AML-193 (cell line): ENCODE measurements at places on chromosomes 16 and 17.
A peak's percentile ranks its signal among the peaks of the same experiment; 100 is the strongest.

DNA sequence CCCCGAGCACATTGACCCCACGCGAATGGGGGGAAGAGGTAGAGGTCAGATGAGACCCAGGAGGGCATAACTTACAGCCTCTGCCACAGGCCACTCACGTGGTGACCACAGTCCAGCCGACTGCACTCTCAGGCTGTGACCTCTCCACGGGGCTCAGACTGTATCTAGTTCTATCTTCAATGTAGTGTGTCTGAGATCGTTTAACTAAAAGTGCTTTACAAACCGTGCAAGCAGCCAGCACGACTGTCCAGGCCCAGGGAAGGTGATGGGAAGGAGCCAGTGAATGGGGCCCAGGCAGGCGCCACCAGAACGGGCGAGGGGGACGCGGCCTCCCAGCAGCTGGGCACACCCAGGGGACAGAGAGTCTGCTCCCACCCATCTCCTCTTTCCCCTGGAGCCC is 108.6 kb downstream of the ANKRD11 start:
- no peak for DNase-seq

DNA sequence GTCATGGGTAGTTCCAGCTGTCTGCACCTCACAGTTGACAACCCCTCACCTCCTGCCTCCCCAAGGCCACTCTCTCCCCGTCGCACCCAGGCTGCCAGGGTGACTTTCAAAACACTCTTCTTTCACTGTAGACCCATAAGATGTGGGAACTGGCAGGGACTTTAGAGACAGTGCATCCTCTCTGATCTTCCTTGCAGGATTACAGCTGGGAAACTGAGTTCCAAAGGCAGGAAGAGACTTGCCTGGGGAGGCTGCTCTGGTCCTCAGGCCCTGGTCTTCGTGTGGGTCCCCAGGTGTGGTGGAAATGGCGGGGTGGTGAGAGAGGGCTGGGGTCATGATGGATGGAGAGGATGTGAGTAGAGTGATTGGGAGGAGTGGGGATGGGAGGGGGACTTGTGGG is 21.9 kb upstream of the NKD1 start:
- no peak for DNase-seq

DNA sequence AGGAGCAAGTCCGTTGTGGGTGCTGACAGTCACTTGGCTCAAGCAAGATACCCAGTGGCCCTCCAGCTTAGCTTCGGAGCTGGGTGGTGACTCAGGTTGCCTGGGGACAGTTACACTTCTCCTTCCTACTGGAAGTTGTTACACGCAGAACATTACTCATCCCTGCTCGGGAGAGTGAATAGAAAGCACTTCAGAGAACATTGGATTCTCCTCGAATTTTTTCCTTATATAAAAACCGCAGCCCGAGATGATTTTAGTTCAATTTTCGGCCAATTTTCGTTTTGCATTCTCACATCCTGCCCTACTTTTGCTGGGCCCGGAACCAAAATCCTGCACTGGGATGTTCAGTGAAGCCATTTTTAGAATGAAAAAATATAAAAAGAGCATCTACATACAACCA is 99.7 kb downstream of the ELAC2 start:
- DNase-seq: no peak

- DNase-seq: no peak
Observed at GRCh38 chr16:9518051-9518450, 426.6 kb downstream of the HAPSTR1 start.

DNA sequence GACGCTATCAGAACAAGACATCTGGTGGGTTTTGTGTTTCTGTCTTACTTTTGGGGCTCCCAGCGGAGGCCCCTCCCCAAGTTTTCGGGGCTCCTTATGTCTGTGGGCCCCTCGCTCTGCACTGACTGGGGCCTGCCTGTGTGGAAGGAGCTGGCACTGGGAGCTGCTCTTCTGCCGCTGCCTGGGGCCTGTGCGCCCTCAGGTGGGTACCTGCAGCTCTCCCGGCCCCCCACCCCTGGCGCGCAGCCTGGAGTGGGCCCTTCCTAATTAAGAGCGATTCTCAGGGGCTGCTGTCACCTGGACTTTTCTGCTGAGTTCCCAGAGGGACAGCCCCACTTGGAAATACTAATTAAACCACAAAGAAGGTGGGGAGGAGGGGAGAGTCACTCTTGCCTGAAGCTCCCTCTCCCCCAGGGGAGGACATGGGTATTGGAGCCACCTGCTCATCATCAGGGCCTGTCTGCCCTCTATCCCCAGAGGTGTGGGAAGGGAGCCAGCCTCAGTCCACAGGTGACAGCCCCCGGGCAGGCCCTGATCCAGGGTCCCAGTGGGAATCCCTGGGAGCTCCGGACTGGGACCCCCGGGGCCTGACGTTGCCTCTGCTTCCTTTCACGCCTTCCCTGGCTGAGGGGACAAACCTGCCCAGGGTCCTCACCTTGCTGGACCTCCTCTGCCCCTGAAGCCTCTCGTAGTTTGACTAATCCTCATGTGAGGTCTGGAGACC is 36.5 kb downstream of the GSE1 start:
- DNase-seq: no peak

GRCh38 chr16:57534337-57534880 is 2.0 kb downstream of the CCDC102A start:
- no peak for DNase-seq

DNA sequence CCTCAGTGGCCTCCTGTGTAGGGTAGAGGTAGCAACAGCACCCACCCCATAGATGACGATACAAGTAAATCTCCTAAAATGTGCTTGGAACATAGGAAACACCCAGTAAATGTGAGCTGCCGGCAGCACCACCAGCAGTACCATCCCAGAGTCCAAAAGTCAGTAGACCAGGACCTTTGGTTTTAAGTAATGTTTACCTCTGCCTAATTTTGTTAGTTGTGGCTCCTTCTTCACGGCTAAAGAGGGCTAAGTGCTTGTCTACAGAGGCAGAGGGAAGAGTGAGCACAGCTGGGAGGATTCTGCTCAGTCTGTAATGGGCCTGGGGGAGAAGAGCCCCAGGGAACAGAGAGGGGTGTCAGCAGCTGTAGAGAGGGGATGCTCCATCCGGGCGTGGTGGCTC is 91.3 kb upstream of the FBXO47 start:
- DNase-seq: no peak

DNA sequence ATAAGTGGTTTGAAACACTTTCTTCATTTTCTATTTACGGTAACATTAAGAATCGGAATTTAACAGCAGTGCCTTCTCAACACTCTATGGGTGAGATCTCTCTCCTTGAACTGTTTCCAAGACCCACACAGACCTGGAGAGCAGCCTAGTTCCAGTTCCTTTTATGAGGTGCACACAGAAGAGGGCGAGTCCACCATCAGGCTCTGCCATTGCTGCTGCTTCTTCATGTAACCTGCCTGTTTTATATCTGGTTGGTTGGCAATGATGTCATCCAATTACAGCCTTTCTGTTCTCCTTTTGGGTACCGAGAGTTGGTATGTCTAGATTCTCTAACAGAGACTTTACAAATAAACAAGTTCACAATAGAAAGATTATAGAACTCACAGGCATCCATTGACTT is 225.7 kb downstream of the UTP18 start:
- no peak for DNase-seq

DNA sequence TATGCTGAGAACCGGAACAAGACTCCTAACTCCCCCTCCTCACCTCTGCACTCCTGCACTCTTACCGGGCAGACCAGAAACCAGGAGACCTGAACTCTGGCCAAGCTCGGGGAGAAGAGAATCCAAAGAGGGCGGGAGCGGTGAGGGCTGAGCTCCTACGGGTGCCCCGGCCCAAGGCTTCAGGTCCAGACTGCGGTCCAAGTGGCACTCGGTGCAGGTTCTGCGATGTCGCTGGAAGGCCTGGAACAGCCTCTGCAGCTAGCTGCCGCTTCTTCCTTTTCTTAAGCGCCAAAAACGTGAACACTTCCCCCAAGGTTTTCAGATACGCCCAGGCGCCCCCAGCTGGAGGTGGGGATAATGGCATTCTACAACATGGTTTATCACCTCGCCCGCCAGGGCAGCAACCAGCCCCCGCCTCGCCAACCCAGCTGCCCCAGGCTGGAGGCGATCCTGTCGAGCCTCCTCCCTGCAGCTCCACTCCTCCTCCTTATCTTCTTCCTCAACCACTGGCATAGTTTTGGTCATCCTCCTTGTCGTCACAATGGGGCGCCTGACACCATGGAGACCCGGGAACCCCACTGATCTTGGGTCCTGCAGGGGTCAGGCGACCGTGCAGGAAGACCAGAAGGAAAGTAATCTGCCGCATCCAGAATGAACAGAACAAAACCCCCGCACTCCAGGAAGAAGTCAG is 1735.9 kb downstream of the TP53TG3F start:
- no peak for DNase-seq

DNA sequence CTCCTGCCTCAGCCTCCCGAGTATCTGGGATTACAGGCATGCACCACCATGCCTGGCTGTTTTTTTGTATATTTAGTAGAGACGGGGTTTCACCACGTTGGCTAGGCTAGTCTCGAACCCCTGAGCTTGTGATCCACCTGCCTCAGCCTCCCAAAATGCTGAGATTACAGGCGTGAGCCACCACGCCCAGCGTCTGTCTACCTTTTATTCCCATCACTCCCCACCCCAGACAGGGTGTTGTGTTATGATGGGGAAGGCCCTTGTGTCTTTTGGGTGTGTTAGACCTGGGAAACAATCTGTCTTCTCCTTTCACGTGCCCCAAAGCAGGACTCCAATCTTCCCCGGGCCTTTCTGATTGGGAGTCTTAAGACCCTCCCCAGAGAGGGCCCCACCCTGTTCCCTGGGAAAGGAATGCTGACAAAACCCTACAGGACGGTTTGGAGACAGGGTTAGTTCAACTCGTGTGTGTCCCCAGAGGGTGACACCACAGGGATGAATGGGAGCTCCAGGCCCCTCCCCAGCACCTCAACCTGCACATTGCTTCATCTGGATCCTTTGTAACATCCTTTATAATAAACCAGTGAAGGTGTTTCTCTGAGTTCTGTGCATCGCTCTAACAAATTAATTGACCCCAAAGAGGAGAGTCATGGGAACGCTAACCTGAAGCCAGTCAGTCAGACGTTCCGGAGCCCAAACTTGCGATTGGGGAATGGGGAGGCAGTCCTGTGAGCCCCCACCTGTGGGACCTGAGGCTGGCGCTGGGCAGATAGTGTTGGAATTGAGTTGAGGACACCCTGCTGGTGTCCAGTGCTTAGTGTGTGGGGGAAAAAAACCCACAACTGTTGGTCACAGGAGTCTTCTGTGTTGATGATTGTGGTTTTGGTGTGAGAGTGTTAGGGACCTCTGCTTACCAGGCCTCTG is 3.2 kb upstream of the ELOB start:
- DNase-seq: no peak

DNA sequence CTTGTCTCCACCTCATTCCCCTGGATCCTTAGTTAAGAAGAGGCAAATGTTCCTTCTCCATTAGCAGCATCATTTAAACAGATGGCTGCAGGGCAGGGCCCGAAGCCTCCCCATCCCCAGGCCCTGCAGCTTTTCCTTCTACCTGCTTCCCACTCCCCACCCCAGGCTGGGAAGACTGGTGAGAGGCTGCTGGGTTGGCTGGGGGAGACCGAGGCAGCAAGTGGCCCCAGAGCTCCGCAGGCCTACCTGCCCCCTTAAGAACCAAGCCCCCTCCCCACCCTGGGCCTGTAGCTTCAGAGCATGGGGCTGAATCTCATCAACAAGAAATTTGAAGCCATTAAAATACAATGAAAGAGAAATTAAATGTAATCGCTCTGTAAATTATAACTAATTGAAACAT is 22.1 kb upstream of the RPL38 start:
- no peak for DNase-seq

GRCh38 chr16:1446296-1447080 is 2.1 kb upstream of the CCDC154 start:
- DNase-seq: no peak

GRCh38 chr17:79902146-79902791 is 63.0 kb upstream of the CBX4 start:
- no peak for DNase-seq

DNA sequence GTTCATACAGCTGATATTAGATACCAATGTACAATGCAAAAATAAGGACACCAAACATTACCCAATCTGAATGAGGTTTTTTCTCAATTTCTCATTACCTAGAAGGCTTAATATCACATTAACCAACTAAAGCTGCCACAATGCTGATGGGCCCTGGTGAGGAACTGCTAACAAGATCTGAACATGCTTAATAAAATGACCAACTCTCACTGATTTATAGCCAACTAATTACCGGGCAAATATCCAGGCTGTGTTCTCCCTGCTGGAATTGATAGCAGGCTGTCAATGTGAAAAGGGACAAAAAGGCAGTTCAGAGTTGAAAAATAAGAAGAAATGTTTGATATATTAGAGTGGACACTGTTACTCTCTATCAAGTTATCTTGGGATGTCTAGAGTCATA is 124.6 kb downstream of the TOX3 start:
- DNase-seq: no peak

DNA sequence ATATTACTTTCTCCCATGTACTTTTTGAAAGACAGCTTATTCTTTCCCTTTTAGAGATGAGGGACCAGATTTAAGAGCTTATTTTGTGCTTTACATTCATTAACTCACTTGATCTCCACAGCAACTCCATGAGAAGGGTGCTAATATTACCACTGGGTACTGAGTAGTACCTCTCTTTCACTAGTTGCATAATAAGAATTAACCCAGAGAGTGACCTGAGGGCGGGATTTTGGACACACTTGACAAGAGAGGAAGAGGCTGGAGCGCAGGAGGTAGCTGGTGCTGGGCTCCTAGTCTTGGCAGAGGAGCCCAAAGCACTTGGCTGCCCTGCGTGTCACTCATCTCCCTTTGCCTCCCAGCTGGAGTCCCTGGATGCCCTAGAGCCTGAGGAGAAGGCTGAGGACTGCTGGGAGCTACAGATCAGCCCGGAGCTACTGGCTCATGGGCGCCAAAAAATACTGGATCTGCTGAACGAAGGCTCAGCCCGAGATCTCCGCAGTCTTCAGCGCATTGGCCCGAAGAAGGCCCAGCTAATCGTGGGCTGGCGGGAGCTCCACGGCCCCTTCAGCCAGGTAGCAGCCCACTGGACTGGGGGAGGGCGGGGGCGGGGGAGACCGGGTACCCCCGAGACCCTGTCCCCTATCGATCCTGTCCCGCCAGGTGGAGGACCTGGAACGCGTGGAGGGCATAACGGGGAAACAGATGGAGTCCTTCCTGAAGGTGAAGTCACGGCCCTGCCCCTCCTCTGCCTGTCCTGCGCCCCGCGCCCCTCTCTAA is 1.7 kb upstream of the MAZ start:
- peak; percentile 41 for DNase-seq

DNA sequence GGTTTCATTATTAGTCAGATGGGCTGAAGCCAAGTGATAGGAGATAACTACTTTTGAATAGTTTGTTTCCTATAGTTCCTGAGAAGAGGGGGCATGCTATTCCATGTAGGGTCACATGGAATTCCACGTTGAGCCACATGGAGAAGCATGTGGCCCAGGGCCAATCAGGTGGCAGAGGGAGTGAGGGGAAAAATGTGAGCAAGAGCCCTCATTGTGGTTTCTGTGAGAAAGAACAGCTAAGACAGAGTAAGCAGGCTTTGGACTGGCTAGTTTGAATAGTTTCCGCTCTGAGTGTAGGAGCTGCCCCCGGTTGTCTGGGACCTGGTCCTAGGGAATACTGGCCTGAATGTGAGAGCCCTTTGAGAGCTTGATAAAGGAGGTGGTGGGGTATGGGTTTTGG is 69.9 kb upstream of the CNTNAP4 start:
- no peak for DNase-seq

- DNase-seq: no peak
Observed at GRCh38 chr17:40312131-40312731, 3.3 kb downstream of the RARA start.
